ENCODE measurements at places on chromosomes 1 and 21. TPM values are rescaled to one million over a fixed set of nuclear protein-coding genes. Genes with fewer than 3 reads are reported as not detected.

GRCh38 chr21:44579833-44580144, 615 bp downstream of the KRTAP10-5 start:
- no peak for DNase-seq

- no peak for DNase-seq
These were observed 61.4 kb upstream of the HTR1D start for GRCh38 chr1:23278717-23279116.

GRCh38 chr1:113617438-113618141, 141.7 kb downstream of the PHTF1 start:
- no peak for DNase-seq

DNA sequence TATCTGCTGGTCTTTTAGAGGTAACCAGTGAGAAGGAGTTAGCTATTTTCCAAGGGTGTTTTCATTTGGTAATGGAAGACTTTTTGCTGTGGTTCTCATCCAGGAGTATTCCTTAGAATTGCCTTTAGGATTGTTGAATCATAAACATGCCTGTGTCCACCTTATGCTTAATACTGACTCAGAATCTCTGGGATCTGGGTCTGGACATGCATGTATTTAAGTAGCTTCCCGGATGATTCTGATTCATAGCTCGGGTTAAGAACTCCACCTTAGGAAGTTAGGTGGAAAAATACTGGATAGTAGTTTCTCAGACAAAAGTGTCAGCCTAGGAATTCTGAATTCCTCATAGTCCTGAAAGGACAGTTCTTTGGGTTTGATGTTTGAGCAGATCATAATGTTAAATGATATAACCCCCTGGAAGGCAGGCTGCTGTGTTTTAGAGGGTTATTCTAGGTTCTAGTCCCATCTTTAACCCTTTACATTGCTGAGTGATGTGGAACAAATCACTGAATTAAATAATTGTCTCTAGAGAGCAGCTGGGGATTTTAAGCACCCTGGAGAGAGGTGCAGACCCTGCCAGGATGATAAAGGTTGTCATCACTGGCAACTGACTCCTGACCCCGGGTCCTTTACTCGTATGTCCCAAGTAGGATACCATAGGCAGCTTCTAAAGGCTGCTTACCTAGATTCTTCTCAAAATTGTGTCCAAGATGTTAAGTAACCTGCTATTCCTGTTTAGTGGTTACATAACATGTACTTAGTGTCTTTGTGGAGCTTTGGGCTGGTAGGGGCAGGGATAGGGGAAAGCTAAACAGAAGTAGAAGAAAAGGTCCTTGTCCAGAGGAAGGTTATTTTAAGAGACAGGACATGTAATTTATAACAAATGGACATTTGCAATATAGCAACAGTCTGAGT, 14.5 kb upstream of the C4BPB start:
- DNase-seq = no peak

- no peak for DNase-seq
These were observed 19.8 kb downstream of the NENF start for GRCh38 chr1:212452323-212453155.

DNA sequence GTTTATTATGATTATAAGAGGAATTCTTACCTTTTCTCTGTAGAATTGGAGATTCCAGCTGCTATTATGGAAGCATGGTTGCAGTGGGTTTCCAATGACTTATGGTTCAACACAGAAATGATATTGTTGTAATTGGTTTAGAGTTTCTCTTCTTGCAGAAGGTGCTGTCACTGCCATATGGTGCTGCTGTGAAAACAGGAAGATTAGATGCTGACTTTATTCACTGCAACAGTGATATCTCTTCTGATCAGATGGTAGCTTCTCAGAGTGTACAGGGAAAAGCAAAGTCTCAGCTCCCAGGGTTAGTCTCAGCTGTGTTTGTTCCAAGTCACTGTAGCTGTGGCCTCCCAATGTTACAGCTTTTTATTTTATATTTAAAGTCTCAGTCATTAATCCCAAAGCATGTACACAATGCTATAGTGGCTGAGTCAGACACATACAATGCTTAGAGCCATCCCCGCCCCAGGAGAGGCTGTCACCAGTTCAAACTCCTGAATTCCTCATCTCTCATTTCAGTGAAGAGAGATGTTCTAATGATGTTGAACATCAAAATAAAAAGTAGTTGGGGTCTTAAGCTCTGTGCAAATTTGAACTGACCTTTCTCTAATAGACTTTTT, 42.7 kb upstream of the RGS2 start:
- DNase-seq = no peak

DNA sequence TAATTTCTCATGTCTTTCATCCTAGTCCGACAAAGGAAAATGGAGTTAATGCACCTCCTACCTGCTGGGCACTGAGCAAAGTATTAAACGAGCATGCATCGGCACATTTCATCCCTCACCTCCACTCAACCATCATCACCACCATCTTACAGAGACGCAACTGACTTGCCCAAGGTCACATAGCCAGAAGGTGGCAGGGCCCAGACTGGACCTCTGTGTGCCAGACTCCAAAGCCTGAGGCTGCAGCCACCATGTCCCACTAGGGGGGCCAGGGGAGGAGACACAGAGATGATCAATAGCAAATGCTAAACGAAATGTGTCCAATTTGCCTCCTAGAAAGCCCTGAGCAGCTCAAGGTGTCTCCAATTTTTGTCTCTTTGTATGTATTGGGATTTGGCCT, 163.7 kb upstream of the EDN2 start:
- no peak for DNase-seq

DNA sequence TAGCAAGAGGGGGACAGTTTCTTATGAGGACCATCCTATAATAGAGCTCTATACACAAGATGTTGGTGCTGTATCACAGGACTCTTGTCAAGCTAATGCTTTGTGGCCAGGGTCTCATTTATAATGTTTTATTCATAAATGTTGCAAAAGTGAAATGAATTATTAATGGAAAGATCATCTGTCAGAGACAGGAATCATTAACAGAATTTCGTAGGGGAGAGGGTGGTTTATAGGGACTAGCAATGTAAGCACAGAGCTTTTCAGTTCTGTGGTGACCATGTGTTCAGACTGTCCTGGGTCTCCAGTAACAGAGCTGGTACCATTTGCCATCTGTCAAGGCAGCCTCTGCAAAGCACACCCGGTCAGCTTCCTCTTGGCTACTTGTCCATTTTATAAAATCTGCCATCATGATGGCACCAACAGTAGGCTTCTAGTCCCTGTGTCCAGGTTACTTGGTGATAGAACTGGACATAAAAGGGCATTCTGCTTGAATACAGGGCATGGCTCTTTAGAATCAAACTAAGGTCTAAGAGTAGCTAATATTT, 36.2 kb downstream of the LPAR3 start:
- DNase-seq = no peak

GRCh38 chr1:112869895-112870294, 86.1 kb downstream of the SLC16A1 start:
- no peak for DNase-seq

DNA sequence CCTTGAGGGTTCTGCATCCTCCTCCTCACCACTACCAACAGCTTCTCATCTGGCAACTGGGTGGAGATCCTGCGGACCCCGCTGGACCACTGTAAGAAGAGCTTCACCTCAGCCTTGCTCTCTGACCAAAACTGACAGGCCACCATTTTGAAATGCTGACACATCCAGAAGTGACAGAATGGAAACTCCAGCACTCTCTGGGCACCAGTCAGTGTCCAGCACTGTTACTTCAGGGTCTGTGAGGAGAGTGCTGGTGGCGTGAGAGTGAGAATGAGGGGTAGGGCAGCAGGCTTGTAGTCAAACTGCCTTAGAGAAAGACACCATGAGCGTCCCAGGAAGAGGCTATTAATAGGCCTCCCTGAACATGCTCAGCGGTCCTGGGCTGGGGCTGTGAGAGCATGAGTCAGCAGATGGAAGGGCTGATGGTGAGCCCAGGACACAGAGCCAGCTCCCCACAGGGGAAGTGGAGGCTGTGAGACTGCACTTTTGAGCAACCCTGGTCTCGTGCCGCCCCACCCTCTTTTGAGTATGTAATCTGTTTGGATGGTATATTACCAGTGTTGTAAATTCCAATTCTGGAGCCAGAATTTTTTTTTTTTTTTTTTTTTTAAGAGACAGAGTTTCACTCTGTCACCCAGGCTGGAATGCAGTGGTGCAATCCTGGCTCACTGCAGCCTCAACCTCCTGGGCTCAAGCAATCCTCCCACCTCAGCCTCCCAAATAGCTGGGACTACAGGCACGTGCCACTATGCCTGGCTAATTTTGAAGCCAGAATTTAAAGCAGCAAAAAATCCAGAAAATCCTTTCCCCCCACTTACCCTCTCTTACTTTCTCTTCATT, 34.4 kb upstream of the SLC30A1 start:
- DNase-seq = no peak

DNA sequence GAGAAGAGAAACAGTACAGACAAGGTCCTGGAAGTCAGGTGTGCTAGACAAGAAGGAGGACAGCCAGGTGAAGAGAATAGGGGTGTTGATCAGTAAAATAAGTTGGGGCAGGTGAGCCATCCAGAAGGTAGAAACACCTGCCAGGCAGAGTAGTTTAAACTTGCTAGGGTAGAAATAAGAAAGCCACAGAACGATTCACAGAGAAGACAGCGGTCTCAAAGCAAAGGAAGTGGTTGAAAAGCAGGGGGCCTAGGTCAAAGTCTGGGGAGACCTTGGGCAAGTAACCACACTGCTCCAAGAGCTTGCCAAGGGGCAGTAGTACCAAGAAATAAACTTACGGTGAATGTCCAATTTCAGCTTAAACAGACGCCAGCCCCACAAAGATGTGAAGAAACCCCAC, 116.6 kb upstream of the PROX1 start:
- DNase-seq = no peak

FAM72C gene
- 2.0 TPM for total RNA-seq

PCBP3 gene
- 4.3 TPM for total RNA-seq

SMCP gene
- total RNA-seq = not detected

MARK1 gene
- total RNA-seq = 10.8 TPM

FHL3 gene
- 17.6 TPM for total RNA-seq

KLF17 gene
- not detected for total RNA-seq

OBSCN gene
- total RNA-seq = 57.3 TPM

DYRK1A gene
- 83.5 TPM for total RNA-seq

TRAF3IP3 gene
- total RNA-seq = not detected

PRR9 gene
- total RNA-seq = not detected
